Germinal center (tissue), 1 donor: ENCODE measurements at places on chromosomes 2 and 18.

DNA sequence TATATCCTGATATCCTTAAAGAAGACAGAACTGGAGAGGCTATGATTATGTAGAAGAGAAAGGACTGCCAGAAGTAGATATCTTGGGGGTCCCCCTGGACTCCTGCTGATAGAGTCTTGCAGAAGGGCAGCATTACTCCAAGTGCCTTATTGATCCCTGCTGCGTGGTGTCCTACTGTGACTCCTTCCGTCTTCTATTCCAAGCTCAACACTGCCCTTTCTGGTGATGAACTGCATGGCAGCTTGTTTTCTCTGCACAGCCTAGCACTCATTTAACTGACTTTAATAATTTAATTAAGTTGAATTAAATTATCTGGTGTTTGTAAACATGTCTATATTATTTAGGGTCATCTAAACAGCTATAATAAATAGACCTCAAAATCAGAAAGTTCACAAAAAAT lies 194.1 kb upstream of the DSEL start:
- DNase-seq, result no peak

DNA sequence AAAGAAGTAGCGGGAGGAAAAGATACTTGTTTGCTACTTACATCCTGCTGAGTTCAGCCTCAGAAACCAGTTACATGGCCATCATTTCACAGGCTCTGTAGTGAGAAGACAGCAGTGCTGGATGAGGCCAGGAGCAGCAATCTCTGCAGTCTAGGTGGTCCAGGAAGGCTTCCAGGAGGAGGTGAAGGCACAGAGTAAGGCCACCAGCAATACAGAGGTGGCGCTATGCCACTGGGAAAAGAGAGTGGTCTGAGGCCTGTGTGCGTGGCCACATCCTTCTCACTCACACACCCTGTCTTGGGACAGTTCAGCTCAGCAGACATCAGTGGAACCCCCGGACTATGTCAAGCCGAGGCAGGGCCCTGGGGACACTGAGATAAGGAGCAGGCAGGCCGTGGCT lies 162.7 kb downstream of the KLHL29 start:
- DNase-seq, result no peak

- no peak for DNase-seq
These were observed 273.7 kb upstream of the LRATD1 start for GRCh38 chr2:14358774-14359173.

DNA sequence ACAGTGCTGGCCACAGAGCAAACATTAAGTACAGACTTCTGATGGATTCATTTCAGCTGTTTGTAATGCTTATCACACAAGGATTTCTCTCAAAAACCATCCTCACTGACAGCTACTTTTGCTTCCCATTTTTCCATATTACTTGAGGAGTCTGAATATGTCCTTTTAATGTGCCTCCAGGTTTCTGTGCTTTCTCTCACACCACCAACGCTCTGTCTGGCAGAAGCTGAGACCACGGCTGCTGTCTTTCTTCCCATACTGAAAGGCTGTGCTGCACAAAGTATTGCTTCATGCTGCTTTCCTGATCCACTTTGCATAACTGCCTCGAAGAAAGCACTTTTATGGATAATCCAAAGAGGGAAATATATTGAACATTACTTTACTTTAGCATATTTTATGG lies 312.1 kb upstream of the ZEB2 start:
- DNase-seq, result no peak

- DNase-seq, result no peak
These were observed 427.8 kb upstream of the MYT1L start for GRCh38 chr2:2758793-2759367.

GRCh38 chr2:236158969-236159777 lies 9.0 kb downstream of the GBX2 start:
- DNase-seq, result no peak

DNA sequence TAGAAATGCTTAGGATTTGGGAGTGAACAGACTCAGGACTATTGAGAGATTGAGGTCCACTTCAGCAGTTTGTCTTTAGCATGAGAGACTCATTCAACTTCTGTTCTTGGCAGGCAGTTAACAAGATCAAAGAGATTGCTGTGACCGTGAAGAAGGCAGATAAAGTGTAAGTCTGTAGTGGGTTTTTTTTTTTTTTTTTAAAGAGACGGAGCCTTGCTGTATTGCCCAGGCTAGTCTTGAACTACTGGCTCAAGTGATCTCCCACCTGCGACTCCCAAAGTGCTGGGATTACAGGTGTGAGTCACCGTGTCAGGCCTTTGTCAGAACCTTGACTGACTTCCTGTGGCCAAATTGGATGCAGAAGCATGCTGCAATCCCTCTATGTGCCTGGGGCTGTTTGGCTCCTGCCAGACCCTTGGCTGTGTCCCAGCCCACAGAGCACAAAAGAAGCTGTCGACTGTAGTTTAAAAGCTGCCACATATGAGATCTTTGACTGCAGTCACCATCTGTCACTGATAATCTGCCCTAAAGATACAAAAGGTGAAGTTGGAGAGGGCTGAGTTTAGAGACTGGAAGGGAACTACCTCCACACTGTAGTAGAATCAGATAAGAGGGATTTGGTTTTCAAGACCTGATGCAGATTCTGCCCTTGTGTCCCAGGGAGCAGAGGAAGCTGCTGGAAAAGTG lies 9.9 kb downstream of the CCT7 start:
- DNase-seq, result no peak

- DNase-seq, result no peak
These were observed 75.8 kb upstream of the SLC14A2 start for GRCh38 chr18:45539491-45539891.

- DNase-seq, result no peak
These were observed 78.8 kb upstream of the ITGB6 start for GRCh38 chr2:160278879-160279177.

DNA sequence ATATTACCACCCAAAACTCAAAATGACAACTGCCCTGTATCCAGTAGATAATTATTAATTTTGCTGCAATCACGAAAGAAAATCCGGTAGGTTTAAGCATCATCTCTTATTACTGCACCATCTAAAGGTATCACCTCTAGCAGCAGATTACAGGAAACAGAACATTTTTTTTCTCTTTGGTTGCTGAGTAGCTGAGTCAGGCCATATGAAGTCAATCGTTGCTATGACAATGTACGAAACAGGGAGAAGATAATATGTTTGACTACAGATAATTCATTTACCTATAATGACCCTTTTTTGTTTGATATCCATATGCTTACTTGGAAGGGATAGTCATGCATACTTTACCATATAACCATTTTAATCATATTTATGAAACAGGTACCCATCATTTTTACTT lies 831.6 kb upstream of the CHAC2 start:
- no peak for DNase-seq

DNA sequence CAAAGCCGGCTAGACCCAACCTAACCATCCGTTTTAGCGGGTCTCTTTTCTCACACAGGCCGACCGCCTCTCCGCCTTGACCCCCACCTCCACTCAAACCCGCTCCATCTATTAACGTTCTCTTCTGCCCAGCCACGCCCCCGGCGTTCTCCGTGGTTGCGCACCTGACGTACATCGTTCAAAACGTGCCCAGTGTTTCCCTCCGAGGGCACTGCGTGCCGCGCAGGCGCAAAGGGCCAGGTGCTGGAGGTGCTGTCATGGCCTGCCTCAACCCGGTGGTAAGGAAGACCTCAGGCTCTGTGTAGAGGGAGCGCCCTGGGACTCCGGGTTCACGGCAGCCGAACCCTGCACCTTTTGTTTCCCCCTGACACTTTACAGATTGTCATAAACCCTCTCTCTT lies at the start of gene GTF2A1L:
GTF2A1L (plus strand) TSS at position 239 of the 400 bp plus-strand sequence; CDS start at position 258, 19 bp downstream.
- no peak for DNase-seq
